ENCODE measurements at places on chromosomes 1 and 21. TPM values are rescaled to one million over a fixed set of nuclear protein-coding genes. Genes with fewer than 3 reads are reported as not detected.

- no peak for DNase-seq
Measured at GRCh38 chr21:27190601-27191000, 223.7 kb upstream of the ADAMTS5 start.

UBE2U gene
- total RNA-seq = not detected

- no peak for DNase-seq
Measured at GRCh38 chr1:28896609-28896986, 17.8 kb upstream of the EPB41 start.

RIIAD1 gene
- not detected for total RNA-seq

CDC7 gene
- total RNA-seq = 15.4 TPM

MIXL1 gene
- not detected for total RNA-seq

CLIC6 gene
- total RNA-seq = not detected

DNA sequence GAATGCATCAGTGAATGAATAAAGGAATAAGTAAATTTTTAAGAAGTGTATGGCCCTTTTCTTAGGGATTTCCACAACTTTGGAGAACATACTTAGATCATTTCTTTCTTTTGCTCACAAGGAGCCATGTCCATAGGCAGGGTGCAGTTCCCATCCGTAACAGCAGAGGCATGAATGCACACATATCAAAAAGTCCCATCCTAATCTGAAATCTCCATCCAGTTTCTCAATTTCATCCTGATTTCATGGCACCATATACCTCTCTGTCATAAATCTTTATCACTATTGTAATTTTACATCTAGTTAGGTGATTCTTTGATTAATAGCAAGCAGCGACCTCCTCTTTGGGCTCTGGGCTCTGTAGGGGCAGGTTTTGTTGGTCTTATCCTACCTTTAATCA, 359.2 kb downstream of the RRAGC start:
- no peak for DNase-seq

FMOD gene
- 0.66 TPM for total RNA-seq

DNA sequence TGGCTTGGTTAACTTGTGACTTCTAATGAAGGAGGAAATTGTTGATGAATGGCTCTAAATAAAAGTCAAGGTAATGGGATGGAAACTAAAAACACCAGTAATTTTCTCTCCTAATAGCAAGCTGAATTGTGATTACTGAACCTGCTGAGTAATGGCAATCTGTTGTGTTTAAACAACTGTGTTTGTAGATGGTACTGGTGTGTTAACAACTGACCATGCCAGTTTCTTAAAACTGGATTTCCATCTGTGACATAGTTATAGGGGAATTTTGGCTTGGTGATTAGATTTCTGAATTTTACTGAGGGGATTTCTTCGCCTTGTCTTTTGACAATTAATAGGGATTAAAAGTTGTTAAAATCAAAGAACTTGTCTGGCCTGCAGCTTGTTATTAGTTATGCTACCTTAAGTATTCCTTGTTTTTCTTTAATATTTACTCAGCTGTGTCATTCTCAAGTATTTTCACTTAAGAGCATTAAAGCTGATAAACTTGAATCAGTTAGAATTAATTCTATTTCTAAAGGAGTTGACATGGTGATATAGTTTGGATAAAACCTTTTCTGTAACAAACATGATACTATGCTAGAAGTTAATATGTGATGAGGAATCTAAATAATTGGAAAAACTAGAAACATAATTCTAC, 7.9 kb upstream of the ERO1B start:
- DNase-seq = no peak

LMX1A gene
- not detected for total RNA-seq

FAM177B gene
- total RNA-seq = not detected

DNA sequence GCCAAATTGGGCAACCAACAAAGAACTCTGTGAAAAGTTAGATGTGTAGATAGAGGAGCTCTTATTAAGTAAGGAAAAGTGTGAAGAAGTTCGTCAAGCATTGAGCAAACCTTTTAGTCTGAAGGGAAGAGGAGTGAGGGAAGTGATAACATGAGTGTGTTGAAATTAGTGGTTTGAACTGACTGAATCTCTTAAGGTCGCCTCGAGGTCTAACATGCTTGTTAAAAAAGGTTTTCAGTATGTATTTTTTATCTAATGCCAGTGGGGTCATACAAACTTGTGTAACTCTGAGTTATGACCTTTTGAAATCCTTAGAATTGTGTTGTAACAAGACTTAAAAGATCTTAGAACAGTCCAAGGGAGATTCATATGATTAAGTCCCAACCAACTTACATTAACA, 34.1 kb downstream of the SOAT1 start:
- DNase-seq = no peak

- DNase-seq = no peak
Measured at GRCh38 chr1:49052102-49052501, 275.4 kb upstream of the BEND5 start.

KRTAP10-6 gene
- not detected for total RNA-seq

CD1C gene
- total RNA-seq = not detected

PSMB2 gene
- 38.4 TPM for total RNA-seq

GSTM2 gene
- 19.3 TPM for total RNA-seq
